HCT116 (cell line): ENCODE measurements at places on chromosomes 7 and 10. TPM values are rescaled to one million over a fixed set of nuclear protein-coding genes. Genes with fewer than 3 reads are reported as not detected.
A peak's percentile ranks its signal among the peaks of the same experiment; 100 is the strongest.

The FKBP9 gene
- 85.6 TPM for total RNA-seq

The FAM221A gene
- 2.2 TPM for total RNA-seq

The DNAJC12 gene
- 4.3 TPM for total RNA-seq

The ZNF485 gene
- 5.8 TPM for total RNA-seq

The NPSR1 gene
- total RNA-seq: not detected

The WNT8B gene
- not detected for total RNA-seq

DNA sequence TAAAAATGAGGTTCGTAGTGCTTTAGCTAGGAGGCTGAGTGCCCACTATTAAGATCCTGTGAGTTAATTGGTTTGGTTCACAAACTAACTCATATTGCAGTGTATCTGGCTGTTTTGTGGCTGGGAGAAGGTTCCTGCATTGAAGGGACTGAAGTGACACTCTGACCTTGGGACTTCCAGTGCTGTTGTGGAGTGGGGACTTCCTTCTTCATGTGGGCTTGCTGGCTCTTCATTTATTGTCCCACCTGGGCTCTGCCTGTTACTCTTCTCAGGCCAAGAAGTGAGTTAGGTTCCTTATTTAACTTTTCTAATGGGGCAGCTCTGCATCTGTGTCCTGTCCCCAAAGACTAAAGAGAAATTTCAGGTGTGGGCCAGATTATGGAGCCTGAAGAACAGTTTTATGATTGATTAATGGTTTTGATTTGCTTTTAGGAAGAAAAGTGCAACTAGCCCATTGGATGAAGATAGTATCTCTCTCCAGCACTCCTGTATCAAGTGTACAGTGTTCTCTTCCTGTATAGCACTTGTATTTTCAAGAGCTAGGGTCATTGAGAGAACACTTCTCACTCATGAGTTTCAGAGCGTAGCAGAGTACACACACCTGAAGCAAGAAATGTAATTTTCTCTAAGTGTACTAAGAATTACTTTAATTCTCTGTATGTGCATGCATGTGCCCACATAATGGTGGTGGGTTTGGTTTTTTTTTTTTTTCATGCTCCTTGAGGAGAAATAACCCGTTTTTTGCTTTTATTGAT lies 54.8 kb downstream of the AUTS2 start:
- no peak for DNase-seq

- no peak for DNase-seq
These were observed 35.1 kb downstream of the PTPRZ1 start for GRCh38 chr7:121908042-121908441.

DNA sequence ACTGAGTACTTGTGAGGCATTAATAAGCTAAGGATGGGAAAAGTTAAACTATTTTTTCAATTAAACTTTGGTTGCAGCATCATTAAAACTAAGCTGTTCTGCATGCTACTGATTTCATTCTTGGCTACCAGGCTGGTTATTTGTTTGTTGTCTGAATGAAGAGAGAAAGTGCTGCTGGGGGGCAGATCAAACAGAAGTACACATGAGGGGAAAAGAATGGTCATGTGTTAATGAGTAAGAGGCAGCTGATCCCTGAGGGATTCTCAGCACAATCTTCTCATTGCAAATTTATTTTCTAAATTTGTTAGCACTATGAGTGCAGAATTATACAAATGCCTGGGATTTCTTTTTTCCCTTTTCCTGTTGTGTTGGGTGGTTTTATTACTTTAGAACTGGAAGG lies 213.2 kb upstream of the HPS1 start:
- no peak for DNase-seq

DNA sequence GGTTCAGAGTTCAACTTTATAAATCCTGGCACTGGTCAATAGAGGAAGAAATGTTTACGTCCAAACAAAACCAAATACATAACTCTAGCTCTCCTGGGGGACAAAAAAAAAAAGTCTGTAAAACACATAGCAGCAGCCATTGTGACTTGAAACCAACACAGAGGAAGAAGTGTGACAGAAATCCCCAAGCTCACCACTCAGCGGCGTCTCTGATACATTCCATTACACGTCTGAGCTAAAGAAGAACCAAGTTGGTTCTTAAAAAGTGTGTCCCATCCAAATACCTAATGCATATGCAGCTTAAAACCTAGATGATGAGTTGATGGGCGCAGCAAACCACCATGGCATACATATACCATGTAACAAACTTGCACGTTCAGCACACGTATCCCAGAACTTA lies 58.3 kb upstream of the NANOS1 start:
- no peak for DNase-seq

- DNase-seq: no peak
These were observed 971 bp downstream of the PRKG1 start for GRCh38 chr10:51075043-51075872.

DNA sequence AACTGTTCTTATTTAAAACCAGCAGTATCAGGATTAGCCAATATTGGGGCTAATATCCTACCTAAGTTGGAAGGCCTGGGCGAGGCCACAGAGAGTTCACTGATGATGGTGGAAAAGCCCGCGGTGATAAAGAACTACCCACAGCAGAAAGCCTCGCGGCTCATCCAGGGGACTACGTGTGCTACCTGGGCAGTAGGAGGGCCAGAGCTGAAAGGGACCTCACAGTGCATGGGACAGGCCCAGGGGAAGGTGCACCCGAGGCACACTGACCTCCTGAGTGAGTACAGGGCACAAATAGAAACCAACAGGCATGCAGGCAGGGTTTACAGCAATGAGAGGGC lies 1.4 kb downstream of the WDR86 start:
- DNase-seq: no peak

- no peak for DNase-seq
These were observed 314.2 kb downstream of the LHFPL3 start for GRCh38 chr7:104642560-104642959.

DNA sequence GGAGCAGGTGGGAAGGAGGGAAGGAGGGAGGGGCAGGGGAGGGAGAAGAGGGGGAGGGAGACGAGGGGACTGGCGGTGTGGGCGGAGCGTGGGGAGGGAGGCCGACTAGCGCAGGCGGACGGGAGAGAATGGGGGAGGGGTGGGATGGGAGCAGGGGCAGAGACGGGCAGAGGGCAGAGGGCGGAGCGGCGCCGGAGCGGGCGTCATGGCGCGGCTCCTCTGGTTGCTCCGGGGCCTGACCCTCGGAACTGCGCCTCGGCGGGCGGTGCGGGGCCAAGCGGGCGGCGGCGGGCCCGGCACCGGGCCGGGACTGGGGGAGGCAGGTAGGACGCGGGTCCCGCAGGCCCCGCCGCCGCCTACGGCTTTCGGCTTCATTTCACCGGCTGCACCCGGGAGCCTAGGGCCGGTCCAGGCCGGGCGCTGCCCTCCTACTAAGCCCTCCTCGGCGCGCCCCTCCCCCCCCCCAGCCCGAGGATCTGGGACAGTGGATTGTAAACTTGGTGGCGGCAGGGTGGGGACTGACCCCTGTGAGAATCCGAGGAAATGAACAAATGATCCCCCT lies at the start of gene MSRB2:
Gene MSRB2 (plus strand): TSS at position 176 of the 562 bp plus-strand sequence. CDS start 30 bp downstream, at position 206.
- DNase-seq: peak; percentile 89

- no peak for DNase-seq
These were observed 27.0 kb downstream of the PAPOLB start for GRCh38 chr7:4834601-4835397.
